ENCODE measurements at places on chromosomes 4 and X.

DNA sequence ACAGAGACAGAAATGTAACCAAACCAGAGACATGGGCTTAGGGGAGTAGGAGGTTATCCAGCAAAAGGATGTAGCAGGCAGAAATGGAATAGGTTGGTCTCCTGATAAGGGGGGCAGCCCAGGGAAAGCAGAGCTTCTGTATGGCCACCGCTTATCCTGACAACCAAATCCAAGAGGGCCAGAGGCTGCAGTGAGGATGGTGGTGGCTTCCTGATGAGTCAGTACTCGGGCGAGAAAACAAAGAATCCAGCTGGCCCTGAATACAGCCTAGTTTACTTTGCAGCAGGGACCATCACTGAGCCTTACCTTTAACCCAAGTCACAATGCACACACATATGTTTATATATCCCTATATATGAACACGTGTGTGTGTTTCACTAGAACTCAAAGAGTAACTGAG is 129.7 kb upstream of the FTHL17 start:
- no peak for DNase-seq

GRCh38 chr4:120918788-120919187 is 3.7 kb downstream of the PRDM5 start:
- no peak for DNase-seq

DNA sequence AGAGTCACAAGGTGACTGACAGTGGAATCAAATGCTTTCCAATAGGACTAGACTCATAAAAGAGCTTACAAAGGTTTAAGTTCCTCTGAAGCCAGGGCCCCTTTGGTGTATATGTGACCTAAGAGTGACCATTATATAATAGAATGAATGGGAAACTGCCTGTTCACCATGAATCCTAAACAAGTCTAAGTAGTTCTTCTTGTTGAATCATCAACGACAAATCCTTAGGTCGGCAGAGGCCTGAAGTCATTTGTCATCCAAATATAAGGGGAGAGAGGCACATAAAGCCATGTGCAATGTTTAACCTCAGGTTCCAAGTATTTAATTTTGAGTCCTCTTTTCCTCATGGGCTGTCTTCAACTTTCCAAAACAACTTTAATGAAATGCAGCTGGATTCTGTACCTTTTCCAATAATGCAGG is 122.4 kb downstream of the RASL11B start:
- no peak for DNase-seq

DNA sequence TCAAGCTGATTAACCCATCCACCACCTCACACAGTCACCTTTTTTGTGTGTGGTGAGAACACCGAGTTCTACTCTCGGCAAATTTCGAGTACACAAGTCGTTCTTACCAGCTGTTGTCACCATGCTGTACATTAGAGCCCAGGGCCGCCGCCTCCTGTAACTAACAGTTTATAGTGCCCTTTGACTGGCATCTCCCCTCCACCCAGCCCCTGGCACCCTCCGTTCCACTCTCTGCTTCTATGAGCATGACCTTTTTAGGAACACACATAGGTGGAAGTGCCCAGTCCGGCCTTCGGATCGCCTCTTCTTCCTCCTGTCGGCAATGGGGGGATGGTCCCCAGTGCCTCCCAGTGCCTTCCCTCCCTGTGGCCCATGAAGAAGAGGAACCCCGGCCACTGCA is 141.4 kb downstream of the STK32B start:
- DNase-seq: no peak

- DNase-seq: no peak
These were observed 9.4 kb downstream of the ATP2B3 start for GRCh38 chrX:153526801-153527200.

GRCh38 chr4:85209161-85209560 is 242.7 kb upstream of the WDFY3 start:
- DNase-seq: no peak

DNA sequence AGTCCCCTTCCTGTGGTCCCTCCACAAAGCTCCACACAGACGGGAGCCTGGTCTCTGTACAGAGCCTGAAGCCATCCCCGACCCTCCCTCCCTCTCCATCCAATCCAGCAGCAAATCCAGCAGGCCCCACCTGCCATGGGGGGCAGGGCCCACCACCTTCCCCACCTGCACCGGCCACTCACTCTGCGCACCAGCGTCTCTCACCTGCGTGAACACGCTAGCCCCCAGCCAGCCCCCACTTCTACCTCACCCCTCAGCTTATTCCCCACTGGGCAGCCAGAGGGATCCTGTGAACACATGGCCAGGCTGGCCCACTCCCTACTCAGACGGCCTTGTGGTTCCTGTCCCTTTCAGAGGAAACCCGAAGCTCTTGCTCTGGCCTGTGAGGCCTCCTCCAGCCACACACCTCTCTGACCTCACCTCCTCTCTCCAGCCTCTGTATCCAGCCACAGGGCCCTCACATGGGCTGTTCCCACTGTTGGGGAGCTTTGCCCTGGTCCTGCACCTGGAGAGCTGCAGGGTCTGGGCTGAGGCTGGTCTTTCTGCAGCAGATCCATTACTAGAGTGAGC is 70.9 kb downstream of the WFS1 start:
- DNase-seq: no peak

- no peak for DNase-seq
These were observed 328.2 kb upstream of the NR3C2 start for GRCh38 chr4:148770377-148770776.
